IMR-90 (cell line): ENCODE measurements at places on chromosomes 6 and 20. TPM values are rescaled to one million over a fixed set of nuclear protein-coding genes. Genes with fewer than 3 reads are reported as not detected.
A peak's percentile ranks its signal among the peaks of the same experiment; 100 is the strongest.

Gene SLC18B1
- 2.5 and 6.4 TPM in 2 replicates for total RNA-seq

Gene RNF39
- total RNA-seq: not detected in 2 replicates

- no peak for DNase-seq
Measured at GRCh38 chr20:43901296-43901695, 13.4 kb upstream of the TOX2 start.

DNA sequence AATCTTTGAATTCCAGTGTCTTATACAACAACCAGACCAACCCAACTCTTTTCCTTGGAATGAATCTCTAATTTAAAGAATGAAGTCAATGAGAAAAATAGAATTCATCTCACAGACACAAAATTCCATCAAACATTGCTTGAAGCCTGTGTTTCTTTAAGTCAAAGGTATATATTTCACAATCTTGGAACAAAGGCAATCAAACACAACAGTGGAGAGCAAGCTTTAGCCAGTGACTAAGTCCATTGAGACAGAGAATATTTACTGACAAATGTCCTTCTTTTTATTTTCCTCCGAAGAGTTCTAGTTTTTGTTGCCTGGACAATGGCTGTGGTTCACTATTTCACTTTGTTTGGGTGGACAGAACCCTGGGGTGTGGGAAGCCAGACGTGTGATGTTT, 35.8 kb downstream of the MEP1A start:
- DNase-seq: no peak

Gene PDYN
- not detected in 2 replicates for total RNA-seq

- no peak for DNase-seq
Measured at GRCh38 chr6:37187321-37188022, 17.5 kb downstream of the PIM1 start.

Gene APOM
- total RNA-seq: 0.83 and 1.4 TPM in 2 replicates

GRCh38 chr20:56171087-56172012, 77.2 kb upstream of the MC3R start:
- no peak for DNase-seq

DNA sequence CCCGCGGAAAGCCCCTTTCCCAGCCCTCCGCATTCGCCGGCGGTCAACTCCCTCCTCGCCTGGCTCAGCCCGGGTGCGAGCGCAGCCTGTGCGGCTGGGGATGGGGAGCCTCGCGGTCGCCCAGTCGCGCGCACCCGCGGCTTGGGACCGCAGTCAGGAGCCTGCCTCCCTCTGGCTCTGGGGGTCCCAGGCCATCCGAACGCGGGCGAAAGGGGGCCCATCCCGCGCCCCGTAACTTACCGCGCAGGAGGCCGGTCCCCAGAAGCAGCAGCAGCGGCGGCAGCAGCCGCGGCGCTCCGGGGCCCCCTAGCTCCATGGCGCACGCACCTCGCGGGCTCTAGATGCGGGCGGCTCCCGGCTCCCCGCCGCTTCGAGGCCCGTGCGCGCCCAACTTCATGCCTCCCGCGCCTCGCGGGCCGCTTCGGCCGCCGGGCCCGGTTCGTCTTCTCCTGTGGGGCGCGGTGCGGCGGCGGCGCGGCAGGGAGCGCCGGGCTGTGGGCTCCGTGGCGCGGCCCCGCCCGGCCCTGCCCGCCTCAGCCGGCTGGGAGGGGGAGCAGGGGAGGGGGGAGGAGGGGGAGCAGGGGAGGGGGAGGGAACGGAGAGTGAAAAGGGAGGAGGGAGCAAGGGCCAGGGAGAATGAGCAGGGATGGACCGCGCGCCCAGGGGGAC, at the start of gene CHRNA4:
CHRNA4 (minus strand) TSS at position 500 of the 669 bp plus-strand sequence; CDS start at position 316, 184 bp downstream.
- no peak for DNase-seq

GRCh38 chr6:164286011-164286410, 871.5 kb downstream of the QKI start:
- no peak for DNase-seq

DNA sequence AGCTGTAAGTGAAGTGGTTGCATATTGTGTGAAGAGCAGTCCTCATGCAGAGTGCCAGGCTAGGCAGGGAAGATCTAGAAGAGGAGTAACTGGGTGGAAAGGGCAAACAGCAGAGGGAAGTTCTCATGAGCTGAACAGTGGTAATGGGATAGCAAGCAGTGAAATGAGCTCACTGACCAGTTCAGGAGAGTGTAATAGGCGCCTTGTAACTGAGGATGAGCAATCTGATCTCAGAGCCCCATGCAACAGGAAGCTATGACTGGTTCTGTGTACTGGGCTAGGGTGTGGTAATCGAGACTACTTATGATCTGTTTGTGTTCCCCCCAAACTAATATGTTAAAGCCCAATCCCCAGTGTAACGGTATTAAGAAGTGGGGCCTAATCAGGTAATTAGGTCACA, 98.6 kb downstream of the RFX6 start:
- DNase-seq: peak; percentile 6

DNA sequence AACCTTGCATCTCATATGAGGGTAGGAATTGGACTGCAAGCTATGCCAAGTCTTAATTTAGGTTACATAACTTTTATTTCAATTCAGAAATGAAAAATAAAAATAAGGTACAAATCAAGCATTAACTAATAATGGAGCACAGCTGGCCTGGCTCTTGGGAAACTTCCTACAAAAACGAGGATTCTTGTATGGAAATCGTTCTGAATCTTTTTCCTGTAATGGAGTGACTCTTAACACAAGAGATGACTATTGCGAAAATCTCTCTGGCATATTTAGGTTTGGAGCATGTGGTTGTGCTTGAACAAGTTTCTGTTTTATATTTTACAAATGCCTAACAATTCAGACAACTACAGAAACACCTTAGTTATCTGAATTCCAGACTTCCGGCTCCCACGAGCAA, 34.0 kb upstream of the PI16 start:
- peak; percentile 54 for DNase-seq

Gene MLIP
- not detected in 2 replicates for total RNA-seq

Gene MARCKS
- total RNA-seq: 40.7 and 111 TPM in 2 replicates

Gene HSPA12B
- total RNA-seq: not detected in 2 replicates

GRCh38 chr6:71209206-71209605, 79.4 kb upstream of the OGFRL1 start:
- no peak for DNase-seq

Gene CALHM4
- total RNA-seq: not detected in 2 replicates

DNA sequence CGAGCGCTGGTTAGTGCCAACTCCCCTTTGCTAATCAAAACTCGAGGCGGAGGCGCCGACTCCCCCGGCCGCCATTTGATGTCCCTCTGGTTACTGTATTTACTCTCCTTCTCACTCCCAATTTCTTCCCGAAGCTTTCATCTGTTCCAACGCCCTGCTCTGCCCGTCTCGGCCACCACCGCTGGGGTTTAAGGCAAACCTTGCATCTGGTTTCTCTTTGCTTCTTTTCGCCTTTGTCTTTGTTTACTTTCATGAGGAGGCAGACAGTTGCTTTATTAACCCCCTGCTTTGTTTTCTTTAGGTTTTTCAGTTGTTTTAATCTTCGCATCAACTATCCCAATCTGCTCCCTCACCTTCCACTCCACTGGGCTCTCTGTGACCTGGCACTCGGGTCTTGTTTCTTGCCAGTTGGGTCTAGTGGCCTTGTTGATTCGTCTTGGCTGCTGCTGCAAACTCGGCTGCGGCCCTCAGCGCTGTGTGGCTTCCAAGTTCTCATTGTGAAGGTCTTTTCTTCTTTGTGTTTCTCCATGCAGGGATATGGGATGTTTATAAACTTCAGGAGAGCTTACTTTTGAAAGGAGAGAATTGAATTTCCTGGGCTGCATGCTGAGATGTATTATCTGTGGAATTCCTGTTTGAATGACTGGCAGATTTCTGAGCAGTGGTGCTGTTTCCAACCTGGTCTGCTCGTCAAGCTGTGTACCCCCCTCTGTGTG, 155.1 kb downstream of the CDC5L start:
- DNase-seq: no peak

Gene TMEM242
- 2.3 and 4.2 TPM in 2 replicates for total RNA-seq

DNA sequence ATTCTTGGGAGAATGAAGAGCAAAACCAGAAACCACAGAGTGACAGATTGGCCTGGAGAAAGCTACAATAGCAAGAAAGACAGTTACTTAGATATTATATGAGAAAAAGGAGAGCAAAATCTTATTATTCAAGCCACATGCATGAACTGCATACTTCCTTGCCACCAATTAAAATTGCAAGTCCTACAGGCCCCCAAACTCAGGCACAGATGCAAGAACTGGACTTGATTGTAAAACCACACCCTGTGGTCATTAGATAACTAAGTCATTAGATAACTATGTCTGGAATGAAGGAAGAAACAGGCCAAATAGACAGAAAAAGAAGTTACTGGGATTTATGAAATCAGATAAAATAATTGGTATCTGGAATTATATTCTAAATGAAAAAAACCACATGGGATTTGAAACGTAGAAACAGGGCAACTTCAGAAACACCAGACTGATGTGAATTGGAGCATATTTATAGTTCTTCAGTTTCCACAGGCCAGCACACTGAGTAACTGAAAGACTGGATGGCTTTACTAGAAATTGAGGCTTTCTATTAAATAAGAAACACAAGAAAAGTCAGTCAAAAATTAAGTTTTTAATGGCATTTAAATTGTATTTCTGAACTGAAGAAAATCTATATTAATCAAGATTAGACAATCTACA, 49.4 kb upstream of the CARMIL1 start:
- DNase-seq: peak; percentile 59

GRCh38 chr6:42896178-42896719, 16.8 kb downstream of the RPL7L1 start:
- no peak for DNase-seq

DNA sequence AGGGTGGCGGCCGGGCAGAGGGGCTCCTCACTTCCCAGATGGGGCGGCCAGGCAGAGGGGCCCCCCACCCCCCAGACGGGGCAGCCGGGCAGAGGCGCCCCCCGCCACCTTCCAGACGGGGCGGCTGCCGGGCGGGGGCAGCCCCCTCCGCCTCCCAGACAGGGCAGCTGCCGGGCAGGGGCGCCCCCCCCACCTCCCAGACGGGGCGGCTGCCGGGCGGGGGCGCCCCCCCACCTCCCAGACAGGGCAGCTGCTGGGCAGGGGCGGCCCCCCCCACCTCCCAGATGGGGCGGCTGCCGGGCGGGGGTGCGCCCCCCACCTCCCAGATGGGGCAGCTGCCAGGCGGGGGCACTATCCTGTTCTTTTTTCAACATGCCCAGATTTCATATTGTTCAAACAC, 78.2 kb upstream of the DST start:
- DNase-seq: no peak

- DNase-seq: no peak
Measured at GRCh38 chr20:11054266-11054993, 380.6 kb upstream of the JAG1 start.

Gene COL9A1
- not detected in 2 replicates for total RNA-seq

GRCh38 chr20:34526466-34526865, 10.2 kb downstream of the DYNLRB1 start:
- peak; percentile 33 for DNase-seq

DNA sequence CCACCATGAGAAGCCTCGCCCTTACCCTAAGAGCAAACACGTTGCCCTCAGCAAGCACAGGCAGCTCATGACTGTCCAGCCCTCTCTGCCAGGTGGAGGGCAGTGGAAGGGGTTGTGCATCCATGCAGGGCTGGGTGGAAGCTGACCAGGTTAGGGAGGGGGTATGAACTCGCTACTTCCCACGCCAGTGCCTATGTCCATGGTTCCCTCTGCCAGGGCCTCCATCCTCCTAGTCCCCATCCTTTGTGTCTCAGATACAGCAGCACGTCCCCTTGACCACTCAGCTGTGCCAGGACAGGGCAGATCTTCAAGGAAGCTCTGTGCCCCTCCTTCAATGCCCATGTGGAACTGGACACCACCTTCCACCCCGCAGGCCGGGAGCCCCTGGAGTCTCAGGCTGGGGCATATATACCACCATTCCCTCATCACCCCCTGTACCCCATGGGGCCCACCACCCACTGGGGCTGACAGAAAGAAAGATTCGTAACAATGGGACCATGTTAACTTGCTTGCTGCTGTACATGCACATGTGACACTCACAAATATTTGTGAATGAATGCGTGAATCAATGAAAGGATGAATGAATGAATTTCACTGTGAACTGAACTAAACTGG, 90.7 kb downstream of the ANKRD60 start:
- no peak for DNase-seq

GRCh38 chr6:25872814-25873213, 1.2 kb downstream of the SLC17A3 start:
- no peak for DNase-seq

Gene VGLL2
- total RNA-seq: not detected in 2 replicates

DNA sequence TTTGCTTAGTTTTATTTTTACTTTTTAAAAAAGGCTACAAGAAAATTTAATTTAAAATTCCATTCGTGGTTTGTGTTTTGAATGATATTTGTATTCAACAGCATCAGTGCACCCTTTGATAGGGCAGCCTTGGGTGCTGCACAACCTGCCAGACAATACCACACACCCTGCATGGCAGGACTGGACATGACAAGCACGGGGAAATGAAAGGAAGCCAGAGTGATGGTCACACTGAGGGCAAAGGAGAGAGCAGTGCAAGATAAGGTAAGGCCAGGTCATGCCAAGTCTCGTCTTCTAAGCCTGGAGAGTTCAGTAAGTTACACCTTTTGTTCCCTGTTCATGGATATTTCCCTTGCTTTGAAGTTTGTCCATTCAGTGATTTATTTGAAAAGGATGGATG, 103.0 kb downstream of the ALDH8A1 start:
- no peak for DNase-seq

- DNase-seq: no peak
Measured at GRCh38 chr20:40744818-40745175, 55.8 kb upstream of the MAFB start.

- DNase-seq: no peak
Measured at GRCh38 chr20:52890130-52890529, 82.0 kb upstream of the TSHZ2 start.

DNA sequence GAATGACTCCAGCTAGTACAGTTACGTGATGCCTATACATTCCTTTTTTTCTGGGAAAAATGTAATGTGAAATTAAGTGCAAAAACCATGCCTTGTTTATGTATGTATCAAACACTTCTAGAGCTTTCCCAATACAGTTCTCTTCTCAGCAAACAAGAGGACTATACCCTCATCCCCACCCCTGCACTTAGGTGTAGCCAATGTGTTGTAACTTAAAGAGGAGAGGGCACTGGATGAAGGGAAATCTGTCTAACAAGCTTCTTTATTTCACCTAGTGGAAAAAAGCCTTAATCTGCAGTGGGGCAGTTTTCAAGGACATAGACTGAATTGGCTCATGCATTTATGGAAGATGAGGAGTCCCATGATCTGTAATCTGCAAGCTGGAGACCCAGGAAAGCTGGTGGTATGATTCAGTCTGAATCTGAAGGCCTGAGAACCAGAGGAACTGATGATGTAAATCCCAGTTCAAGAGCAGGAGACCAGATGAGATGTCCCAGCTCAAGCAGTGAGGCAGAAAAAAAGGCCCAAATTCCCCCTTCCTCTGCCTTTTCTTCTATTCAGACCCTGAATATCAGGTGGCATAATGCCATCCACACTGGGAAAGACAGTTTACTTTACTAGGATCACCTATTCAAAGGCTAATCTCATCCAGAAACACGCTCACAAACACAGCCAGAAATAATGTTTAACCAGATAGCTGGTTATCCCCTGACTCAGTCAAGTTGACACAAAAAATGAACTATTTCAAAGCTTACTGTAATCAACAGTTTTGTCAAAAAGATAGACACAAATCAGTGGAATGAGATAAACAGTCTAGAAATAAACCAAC, 25.8 kb upstream of the SLC17A3 start:
- no peak for DNase-seq

DNA sequence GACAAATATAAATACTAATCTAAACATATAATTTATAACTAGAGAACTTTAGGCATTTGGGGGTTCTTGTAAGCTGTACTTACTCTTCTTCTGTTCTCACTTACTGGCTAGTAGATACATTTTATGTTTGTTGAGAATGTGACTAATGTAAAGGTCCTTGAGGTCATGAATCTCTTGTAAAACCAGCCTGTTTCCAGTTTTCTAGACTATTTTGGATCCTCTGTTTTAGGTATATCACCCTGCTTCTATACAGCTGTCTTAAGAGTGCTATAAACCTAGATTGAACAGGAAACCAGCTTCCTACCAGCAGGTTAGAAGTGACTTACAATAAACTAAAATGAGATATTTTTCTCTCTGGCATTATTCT, 134.2 kb downstream of the PLCB4 start:
- DNase-seq: peak; percentile 48
